HuH-7.5 (cell line): ENCODE measurements at places on chromosomes 3 and 15.

DNA sequence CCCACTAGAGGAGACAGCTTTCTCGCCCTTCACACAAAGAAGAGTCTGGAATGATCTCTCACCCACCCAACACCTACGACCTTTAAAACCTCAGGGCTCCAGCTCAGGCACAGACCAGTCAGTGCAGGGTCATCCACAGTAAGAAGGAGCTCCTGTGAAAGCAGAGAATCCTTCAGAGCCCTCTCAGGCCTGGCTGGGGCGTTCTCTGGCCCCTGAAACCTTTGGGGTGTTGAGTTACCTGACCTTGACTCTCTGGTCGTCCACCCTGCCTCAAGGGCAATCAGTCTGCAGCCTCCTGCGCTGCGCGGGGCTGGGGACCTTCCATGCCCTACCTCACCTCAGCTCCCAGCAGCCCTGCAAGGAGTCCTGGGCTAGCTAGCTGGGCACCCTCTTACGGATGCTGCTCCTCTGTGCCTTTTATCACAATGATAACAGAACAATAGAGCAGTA, 106.2 kb downstream of the ADCY5 start:
- DNase-seq, result no peak

- DNase-seq, result no peak
Observed at GRCh38 chr3:196757876-196758739, 18.5 kb downstream of the PAK2 start.

DNA sequence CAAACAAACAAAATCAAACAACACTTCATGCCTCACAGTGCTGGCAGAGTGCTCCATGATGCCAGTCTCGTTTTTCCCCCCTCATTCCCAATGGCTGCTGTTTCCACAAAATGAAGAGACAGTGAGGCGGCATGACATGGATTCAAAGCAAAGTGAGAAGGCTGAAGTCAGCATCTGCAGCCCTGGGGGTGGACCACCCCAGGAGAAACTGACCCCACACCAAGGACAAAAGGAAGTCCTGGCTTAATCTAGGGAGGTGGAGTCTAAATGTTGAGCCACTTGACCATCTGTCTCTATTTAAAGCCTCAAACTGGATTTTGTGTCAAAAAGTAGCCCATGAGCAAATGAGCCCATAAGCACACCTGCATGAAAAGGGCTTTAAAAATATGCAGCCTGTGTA, 151.2 kb upstream of the RORA start:
- DNase-seq, result no peak

DNA sequence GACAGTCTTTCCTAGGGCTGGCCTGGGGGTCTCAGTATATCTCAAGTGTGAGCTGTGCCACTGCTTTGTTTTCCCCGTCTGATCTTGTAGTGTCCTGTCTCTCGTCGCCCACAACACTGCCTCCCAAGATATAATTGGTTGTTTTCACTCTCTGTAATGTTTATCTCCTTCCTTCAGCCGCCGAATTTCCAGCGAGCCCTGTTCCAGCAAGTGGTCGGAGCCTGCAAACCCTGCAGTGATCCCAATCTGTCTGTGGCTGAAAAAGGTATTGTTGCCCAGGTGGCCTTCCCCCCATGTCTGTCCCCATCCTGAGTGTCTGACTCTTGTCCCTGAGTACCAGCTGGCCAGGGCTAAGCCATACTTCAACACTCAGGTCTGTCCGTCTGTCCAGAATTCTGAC, 9.5 kb upstream of the MANF start:
- no peak for DNase-seq

GRCh38 chr3:107251819-107252218, 125.4 kb upstream of the CCDC54 start:
- no peak for DNase-seq

GRCh38 chr15:71273731-71274447, 158.6 kb downstream of the THSD4 start:
- no peak for DNase-seq

DNA sequence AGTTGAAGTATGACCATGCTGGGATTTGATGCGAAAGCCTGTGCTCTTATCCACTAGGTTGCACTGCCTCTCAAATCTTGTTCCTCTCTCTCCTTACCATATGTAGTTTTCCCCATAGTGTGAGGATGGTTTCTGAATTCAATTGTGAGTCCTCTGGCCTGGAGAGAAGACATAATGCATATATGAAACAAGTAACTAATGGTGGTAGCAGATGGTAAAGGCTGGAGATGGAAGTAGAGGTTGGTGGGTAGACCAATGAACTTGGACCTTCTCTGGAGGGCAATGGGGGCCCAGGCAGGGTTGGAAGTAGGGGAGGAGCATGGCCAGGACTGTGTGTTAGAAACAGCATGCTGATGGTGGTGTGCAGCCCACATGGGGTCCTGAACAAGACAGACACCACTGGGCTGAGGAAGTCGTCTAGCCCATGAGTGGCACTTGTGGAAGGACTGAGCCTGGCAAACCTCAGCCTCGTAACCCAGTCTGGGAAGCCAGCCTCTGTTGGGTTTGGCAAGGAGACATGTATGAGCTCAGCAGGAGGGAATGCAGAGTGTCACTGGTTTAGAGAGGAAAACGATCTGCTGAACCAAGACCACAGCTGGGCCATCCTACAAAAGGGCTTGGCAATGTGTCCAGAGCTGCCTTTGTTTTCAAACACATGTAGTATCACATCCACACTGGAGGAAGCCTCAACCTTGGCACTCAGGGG, 18.5 kb upstream of the LMCD1 start:
- DNase-seq, result peak; percentile 40

DNA sequence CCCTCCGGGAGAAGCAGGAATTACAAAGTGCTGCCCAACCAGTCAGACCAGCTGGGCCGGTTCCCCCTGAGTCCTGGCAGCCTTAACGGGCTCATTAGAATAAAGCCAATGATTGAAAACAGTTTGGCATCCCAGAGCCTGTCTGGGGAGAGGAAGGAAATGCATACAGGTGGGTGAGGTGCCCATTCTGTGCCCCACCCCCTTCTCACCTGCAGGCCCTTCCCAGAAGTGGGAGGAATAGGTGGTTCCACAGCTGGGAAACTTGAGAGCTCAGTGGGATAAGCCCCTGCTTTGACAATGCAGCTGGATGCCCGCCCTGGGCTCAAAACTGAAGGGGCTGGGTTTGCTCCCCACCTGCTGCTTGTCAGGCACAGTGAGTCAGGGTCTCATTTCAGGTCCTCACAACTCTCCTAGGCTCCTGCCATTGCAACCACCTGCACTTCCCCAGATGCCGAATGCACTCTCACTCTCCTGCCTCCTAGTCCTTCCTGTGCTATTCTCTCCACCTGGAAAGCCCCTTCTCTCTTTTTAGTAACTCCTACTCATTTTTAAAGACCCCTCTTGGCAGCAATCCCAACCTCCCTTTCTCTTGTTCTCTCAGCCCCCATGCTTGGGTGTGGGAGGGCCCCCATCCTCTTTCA, 5.5 kb upstream of the BUB1B start:
- no peak for DNase-seq

- DNase-seq, result no peak
Observed at GRCh38 chr3:64687086-64687780, 567 bp downstream of the ADAMTS9 start.

DNA sequence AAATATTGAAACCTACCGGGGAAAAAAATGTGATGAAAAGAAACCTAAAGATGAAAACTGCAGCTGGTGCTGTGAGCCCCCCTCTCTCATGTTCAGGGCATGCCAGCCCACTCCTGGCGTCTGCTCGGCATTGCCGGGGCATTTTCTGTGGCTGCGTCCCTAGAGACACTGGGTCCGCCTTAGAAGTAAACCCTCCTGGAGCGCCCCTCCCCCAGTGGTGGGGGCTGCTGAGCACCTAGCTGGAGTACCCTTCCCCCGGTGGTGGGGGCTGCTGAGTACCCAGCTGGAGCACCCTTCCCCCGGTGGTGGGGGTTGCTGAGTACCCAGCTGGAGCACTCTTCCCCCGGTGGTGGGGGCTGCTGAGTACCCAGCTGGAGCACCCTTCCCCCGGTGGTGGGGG, 24.5 kb upstream of the GABRA5 start:
- no peak for DNase-seq

GRCh38 chr3:145959457-145960088, 201.4 kb downstream of the PLOD2 start:
- DNase-seq, result no peak

DNA sequence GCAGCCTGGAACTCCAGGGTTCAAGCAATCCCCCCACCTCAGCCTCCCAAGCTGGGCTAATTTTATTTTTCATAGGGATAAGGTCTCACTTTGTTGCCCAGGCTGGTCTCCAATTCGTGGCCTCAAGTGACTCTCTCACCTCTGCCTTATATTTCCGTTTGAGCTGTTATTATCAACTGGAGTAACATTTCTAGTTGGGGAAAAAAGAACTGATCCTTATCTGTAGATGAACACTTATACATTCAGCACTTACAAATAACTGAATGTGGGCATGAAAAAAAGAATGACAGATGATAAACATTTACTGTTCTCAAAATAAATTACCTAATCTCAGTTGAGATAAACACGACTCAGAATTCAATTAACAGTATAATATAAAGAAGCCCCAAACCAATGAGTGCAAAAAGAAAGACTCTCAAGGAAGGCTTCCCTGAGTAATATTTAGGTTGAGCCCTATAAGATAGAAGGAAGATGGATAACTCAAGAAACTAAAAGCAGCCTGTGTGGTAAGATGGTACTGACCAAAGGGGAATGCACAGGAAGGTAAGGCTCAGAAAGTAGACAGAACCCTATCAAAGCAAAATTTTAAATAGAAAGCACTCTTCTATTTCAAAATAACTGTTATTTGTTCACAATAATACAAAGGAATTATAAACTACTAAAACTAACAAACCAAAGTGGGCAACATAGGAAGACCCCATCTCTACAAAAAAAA, 11.8 kb downstream of the UBE3A start:
- DNase-seq, result no peak

DNA sequence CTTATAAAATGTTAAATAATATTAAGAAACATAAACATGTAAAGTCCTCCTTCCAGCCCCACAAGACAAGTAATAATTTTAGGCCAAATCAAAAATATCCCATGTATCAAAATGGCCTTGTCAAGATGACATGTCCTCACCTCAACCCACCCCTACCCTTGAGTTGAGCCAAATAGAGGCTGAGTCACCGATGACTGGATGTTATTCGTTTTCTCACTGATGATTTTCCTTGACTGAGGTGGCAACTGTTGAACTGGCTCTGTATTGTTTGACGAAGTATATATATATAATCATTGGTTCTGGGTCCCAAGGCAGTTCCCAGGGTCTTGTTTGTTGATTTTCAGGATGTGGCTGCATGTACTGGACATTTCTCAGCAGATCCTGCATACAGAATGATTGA, 75.3 kb downstream of the TMEM108 start:
- DNase-seq, result no peak

GRCh38 chr15:69303337-69304181, 4.8 kb downstream of the PAQR5 start:
- peak; percentile 56 for DNase-seq

GRCh38 chr3:176967522-176967921, 229.8 kb downstream of the TBL1XR1 start:
- no peak for DNase-seq

GRCh38 chr3:23889386-23889785, 27.4 kb downstream of the NKIRAS1 start:
- no peak for DNase-seq

- DNase-seq, result no peak
Observed at GRCh38 chr3:43024181-43024885, 45.2 kb downstream of the GASK1A start.

GRCh38 chr15:70442616-70443321, 320.6 kb downstream of the UACA start:
- DNase-seq, result no peak

- DNase-seq, result no peak
Observed at GRCh38 chr3:73529308-73530021, 95.3 kb downstream of the PDZRN3 start.

- DNase-seq, result no peak
Observed at GRCh38 chr15:85354948-85355347, 25.5 kb upstream of the AKAP13 start.

DNA sequence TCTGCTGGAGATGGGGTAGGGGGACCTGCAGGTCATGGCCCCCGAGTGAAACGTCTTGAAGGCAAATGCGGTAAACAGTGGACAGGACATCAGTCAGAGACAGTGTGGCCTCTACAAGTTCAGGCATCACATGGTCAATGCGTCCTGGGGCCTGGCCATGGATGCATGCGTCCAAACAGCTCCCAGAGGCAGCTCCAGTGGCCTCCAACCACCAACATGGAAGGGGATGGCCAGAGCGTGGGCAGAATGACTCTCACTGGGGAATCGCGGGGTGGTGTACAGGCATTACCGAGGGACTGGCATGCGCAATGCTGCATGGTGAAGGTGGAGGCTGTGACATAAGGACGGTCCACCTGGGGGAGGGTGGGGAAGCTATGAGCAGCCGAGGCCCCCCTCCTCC, 35.6 kb upstream of the IQSEC1 start:
- no peak for DNase-seq

GRCh38 chr3:70564552-70564951, 252.1 kb upstream of the MDFIC2 start:
- DNase-seq, result no peak

DNA sequence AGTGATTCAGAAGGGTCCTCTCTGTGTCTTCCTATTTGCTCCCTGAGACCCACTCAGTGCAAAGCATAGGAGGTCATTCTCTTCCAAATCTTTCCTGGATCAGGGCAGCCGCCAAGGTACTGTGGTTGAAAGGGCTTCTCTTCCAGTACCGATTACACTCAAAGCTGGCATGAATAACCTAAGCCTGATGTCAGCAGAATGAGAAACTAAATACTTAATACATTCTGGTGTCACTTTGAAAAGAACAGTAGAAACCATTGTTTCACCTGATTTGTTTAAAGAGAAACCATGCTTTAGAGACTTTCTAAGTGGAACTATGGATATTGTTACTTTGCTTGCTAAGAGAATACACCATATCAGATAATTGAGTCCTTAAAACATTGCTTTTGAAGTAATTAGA, 50.2 kb downstream of the PDHB start:
- no peak for DNase-seq

DNA sequence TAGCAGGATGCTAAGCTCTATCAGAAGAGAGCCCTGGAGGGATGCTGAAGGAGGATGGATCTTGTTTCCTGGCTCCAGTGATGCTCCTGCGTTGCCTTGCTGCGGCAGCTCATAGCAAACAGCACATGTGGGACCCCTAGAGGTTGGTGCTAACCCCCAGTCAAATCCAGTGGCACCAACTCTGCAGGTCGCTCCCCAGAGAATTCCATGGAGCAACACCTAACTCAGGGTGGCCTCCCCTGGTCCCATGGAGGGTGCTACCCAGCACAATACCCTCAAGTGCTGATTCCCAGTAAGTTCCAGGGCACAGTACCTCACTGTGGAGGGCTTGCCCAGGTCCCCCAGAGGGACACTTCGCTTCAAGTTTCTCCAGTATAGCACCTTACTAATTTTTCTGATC, 231.2 kb downstream of the NEK10 start:
- DNase-seq, result no peak

DNA sequence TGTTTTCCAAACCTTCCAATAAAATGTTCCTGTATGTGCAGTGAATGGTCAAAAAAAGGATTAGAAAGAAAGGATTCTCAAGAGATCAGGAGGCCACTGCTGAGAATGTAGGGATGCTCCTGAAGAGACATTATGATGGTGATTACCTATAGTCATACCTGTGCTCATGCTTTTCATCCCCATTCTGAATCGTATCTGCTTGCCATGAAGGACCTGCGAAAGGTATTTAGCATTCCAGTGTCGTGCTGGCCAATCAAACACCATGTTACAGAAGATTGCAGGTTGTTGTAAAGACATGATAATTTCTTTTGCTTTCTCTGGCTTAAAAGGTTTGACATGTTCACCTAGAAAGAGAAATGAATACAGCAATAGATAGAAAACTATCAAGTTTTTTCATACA, 16.1 kb downstream of the HSPBAP1 start:
- no peak for DNase-seq

GRCh38 chr3:176505878-176506621, 691.2 kb downstream of the TBL1XR1 start:
- DNase-seq, result no peak

- DNase-seq, result no peak
Observed at GRCh38 chr15:35443376-35443775, 102.6 kb downstream of the DPH6 start.
